ENCODE measurements at places on chromosomes 4 and X. TPM values are rescaled to one million over a fixed set of nuclear protein-coding genes. Genes with fewer than 3 reads are reported as not detected.

Gene ATOH1
- total RNA-seq = not detected

- no peak for DNase-seq
Observed at GRCh38 chr4:128590034-128590740, 219.3 kb upstream of the JADE1 start.

Gene CPZ
- not detected for total RNA-seq

GRCh38 chr4:136400829-136401228 is 1131.5 kb downstream of the PCDH18 start:
- no peak for DNase-seq

Gene DGAT2L6
- total RNA-seq = not detected

GRCh38 chr4:75287738-75288517 is 226.3 kb downstream of the RCHY1 start:
- no peak for DNase-seq

DNA sequence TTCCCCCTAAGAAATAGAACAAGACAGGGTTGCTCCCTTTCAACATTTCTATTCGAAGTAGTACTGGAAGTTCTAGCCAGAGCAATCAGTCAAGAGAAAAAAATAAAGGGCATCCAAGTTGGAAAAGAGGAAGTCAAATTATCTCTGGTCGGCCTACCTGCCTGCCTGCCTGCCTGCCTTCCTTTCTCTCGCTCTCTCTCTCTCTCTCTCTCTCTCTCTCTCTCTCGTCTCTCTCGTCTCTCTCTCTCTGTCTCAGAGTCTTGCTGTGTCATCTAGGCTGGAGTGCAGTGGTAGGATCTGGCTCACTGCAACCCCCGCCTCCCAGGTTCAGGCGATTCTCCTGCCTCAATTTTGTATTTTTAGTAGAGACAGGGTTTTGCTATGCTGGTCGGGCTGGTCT is 42.9 kb downstream of the CCKAR start:
- DNase-seq = no peak

DNA sequence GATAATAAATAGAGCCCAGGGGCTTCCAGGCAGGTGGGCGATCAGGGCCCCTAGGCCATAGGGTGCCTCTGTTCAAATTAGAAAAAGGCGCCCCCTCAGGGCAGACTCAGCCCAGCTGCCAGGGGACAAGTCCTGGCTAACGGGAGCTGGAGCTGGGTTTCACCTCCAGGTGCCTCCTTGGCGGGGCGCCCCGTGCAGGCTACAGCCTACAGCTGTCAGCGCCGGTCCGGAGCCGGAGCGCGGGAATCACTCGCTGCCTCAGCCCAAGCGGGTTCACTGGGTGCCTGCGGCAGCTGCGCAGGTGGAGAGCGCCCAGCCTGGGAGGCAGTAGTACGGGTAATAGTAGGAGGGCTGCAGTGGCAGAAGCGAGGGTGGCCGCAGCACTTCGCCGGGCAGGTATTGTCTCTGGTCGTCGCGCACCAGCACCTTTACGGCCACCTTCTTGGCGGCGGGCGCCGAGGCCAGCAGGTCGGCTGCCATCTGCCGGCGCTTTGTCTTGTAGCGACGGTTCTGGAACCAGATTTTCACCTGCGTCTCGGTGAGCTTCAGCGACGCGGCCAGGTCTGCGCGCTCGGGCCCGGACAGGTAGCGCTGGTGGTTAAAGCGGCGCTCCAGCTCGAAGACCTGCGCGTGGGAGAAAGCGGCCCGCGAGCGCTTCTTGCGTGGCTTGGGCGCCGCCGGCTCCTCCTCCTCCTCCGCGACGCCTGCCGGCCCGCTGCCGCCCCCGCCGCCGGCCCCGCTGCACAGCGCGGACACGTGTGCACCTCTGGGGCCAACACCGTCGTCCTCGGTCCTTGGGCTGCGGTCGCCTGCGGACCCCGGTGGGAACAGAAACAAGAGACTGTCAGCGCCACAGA is 2.4 kb downstream of the NKX3-2 start:
- no peak for DNase-seq

Gene SLC10A7
- total RNA-seq = 5.2 TPM

GRCh38 chrX:11628399-11628798 is 37.3 kb downstream of the ARHGAP6 start:
- no peak for DNase-seq

Gene MTM1
- 8.7 TPM for total RNA-seq

DNA sequence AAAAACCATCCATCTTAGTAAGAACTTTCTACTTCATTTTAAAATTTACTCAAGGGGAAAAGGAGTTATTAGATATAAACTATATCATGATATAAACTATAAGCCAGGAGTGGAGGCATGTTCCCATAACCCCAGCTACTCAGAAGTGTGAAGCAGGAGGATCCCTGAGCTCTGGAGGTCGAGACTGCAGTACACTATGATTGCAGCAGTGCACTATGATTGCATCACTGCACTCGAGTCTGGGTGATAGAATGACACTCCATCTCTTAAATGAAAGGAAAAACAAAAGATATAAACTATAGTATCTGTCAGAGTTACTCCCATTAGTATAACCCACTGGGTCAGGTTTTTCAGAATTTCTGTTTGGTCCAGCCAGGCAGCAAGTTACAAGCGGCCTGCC is 47.6 kb downstream of the RPS3A start:
- no peak for DNase-seq

DNA sequence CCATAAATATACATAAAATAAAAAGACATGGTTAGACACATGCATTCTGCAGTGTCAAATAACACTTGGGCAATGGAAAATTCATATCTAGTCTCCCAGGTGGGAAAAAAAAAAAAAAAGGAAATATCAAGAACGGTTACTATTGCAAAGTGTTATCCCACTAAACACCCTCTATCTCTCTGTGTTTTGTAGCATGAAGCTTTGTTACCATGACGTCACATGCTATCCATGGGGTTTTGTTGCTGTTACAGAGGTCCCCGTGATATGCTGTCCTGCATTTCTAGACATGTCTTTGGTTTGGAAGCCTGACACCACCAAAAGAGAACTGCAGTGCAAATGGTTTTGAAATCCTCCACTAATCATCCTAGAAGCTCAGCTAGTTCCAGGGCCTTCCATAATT is 50.7 kb upstream of the TLR3 start:
- no peak for DNase-seq

Gene CTAG1B
- total RNA-seq = not detected

- DNase-seq = no peak
Observed at GRCh38 chrX:45843518-45843917, 642.8 kb upstream of the DIPK2B start.

DNA sequence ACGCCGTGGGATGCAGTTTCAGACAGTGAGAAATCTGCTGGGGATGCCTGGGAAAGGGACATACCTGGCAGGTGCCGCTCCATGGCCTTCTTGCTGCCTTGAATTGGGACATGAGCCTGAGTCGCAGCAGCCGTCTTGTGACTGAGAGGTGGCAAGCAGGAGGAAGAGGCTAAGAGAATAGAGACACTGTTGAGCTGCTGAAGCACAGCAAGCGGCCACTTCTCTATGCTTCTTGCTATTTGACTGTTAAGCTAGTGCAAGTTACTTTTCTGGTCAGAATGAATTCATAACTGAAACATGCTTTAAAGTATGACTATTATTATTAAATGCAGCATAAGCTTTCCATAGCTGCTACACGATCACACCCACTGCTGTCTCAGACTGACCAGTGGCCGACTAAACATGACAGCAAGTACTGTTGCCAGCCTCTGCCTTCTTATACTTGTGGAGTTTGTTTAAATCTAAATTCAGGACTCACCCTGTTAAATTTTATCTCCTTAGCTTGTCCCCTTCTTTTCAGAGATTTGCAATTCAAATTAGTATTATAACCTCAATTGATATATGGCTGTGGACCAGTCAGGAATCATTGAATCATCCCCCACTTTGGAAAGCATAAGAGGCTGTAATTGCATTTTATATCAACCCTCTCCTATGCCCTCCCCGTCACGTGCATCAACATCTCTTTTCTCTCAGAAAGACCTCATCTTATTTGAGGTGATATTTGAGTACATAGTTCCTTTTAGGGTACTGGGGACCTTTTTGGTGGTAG is 24.8 kb upstream of the ACSL1 start:
- no peak for DNase-seq

GRCh38 chr4:86834901-86835300 is 14.3 kb downstream of the SLC10A6 start:
- no peak for DNase-seq

GRCh38 chr4:53512608-53513007 is 78.7 kb downstream of the LNX1 start:
- no peak for DNase-seq

DNA sequence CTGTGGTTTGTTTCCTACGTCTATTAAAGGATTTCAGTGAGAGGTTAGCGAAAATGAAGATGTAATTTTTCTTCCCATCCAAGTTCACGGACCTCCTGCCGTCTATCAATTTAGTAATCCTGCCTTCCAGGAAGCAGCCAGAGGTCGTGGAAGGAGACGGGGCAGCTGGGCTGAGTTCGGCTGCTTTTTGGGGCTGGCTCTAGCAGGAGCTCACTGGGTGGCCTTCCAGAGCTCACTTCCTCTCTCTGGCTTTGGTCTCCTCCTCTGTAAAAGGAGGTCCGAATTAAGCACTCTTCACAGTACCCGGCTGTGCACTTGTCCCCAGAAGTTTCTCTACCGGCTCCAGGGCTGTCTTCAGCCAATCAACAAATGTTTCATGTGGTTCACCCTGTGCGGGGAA is 295.4 kb downstream of the BCOR start:
- no peak for DNase-seq

Gene PPP2R2C
- total RNA-seq = 8.1 TPM
